ENCODE measurements at places on chromosomes 16 and 17.

DNA sequence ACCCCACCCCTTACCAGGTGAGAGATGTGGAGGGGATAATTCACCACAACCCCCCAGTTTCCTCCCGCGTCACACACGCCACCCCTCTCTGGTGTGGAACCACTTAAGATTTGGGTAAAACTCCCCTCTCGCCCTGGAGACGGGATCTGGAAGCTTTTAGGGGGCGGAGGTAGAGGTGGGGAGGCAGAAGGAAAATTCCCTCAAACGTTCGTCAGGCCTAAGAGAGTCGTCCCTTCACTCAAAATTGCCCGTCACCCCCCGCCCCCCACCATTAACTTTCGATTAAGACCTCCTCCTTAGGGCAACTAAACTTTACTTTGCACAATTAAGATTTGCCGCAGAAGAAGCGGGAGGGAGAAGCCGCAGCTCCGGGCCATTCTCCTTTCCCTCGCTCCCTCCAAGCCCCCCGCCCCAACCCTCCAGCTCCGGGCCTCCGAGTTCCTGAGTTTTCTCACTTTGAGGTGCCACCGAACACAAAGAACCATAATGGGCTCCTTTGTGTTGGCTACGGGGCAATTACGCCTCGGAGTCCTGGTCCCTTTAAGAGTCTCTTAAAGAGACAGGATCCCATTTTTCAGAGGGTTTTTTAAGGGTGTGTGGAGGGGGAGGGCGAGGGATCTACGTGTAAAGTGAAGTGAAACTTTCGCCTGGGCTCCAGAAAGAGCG, 985 bp upstream of the FZD2 start:
- peak; percentile 29 for DNase-seq
- no peaks in the 10 kb centered on the region for H3K27me3 ChIP-seq
- H3K4me1 ChIP-seq: peaks cover 16% of the 10 kb centered on the region
- no peaks in the 10 kb centered on the region for H3K36me3 ChIP-seq
- H3K27ac ChIP-seq: peak overlapping the region; percentile 73

GRCh38 chr16:47058295-47059086, 85.0 kb upstream of the DNAJA2 start:
- no peak overlapping the region for H3K4me3 ChIP-seq
- H3K36me3 ChIP-seq: no peaks in the 10 kb centered on the region
- H3K27me3 ChIP-seq: no peaks in the 10 kb centered on the region
- H3K27ac ChIP-seq: no peak overlapping the region

DNA sequence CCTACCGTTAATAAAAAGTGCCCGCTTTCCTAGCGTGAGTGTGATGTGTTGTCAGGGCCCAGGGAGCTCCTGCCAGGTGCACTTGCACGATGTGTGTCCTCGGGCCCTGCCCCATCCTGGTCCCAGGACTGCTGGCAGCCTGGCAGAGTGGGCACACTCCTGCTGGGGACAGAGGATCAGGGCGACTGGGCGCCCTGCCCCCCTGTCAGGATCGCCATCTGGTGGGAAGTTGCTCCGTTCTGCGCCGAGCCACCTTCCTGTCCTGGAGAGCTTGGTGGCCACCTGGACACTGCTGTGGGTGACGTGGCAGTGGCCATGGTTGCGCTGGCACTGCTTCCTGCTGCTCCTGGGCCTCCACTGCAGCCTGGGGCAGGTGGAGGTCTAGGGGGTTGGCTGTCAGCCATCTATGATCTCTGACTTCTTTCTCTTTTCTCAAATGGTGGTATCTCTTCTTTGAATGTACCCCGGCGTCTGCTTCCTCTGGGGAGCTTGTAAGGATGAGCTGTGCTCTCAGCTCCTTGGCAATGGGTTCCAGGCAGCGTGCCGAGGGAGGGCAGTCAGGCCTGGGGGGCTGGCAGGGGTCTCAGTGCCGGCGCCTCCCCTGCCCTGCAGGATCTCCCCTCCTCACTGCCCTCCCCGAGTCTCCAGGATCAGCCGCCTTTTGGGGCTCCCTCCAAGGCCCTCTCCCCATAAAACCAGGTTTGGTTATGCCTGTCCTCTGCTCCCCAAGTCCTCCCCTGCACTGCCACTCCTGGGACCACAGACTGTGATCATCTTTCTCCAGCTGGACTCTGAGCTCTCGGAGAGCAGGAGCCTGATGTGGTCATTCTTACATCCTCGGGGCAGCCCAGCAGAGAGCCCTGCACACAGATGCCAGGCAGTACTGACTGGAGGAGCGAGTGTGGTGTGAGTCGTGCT, 76.9 kb downstream of the AMFR start:
- H3K27me3 ChIP-seq: no peaks in the 10 kb centered on the region
- no peak overlapping the region for H3K27ac ChIP-seq
- DNase-seq: no peak
- H3K4me3 ChIP-seq: no peak overlapping the region

- peaks cover 6% of the 10 kb centered on the region for H3K4me1 ChIP-seq
- H3K36me3 ChIP-seq: no peaks in the 10 kb centered on the region
- peaks cover 3% of the 10 kb centered on the region for H3K27me3 ChIP-seq
Measured at GRCh38 chr17:73600103-73600871, 44.0 kb downstream of the SDK2 start.

DNA sequence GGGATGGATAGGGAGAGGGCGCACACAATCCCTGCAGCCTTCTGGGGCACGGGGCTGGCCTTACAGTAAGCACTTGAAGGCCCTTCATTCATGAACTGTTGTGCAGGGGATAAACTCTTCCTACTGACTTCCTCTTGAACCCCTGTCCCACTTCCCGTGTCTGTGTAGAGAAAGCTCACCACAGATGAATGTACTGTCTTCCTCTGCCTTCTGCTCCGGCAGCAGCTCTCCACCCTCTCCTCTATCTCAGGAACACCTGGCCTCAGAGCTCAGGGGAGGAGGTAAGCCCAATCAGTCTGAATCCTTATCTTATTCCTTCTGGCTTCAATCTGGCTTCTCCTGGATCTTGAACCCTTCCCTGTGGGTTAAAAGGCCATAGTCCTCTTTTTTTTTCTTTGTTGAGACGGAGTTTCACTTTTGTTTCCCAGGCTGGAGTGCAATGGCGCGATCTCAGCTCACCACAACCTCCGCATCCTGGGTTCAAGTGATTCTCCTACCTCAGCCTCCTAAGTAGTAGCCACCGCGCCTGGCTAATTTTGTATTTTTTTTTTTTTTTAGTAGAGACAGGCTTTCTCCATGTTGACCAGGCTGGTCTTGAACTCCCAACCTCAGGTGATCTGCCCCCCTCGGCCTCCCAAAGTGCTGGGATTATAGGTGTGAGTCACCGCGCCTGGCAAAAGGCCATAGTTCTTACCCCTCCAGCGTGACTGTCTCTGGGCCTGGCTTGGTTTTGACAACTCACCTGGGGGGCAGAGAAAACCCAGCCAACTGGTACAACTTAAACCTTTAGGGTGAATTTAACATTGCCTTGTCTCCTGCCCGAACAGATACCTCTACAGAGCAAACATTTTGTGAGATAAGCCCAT, 7.2 kb upstream of the SLC52A1 start:
- H3K4me3 ChIP-seq: no peak overlapping the region
- DNase-seq: no peak
- peak overlapping the region; percentile 53 for H3K27ac ChIP-seq

DNA sequence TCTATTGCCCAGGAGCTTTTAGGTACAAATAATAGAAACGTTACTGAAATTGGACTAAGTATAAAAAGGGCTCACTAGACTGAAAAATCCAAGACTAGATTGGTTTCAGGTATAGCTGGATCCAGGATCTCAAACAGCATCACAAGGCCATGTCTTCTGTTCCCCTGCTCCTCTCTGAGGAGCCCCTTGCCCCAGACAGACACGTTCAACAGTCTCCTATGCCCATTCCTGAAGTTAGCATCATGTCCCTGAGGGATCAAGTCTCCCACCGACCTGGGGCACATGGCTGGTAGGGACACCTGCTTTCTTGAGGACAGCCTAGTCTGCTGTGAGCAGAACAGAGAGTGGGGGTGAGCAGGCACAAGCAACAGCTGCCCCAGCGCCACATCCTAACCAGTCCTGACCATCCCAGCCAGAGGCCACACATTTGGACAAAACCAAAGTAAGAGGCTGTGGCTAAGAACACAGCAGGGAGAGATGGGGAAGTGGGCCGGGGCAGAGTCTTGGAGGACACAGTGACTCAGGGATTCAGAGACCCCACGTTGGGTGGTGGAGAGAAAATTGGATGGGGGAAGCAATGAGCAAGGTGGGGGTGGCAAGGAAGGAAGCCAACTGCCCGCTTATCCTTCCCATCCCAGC, 10.5 kb upstream of the MMP2 start:
- H3K27ac ChIP-seq: no peak overlapping the region
- no peaks in the 10 kb centered on the region for H3K27me3 ChIP-seq
- H3K4me3 ChIP-seq: no peak overlapping the region
- no peak for DNase-seq

DNA sequence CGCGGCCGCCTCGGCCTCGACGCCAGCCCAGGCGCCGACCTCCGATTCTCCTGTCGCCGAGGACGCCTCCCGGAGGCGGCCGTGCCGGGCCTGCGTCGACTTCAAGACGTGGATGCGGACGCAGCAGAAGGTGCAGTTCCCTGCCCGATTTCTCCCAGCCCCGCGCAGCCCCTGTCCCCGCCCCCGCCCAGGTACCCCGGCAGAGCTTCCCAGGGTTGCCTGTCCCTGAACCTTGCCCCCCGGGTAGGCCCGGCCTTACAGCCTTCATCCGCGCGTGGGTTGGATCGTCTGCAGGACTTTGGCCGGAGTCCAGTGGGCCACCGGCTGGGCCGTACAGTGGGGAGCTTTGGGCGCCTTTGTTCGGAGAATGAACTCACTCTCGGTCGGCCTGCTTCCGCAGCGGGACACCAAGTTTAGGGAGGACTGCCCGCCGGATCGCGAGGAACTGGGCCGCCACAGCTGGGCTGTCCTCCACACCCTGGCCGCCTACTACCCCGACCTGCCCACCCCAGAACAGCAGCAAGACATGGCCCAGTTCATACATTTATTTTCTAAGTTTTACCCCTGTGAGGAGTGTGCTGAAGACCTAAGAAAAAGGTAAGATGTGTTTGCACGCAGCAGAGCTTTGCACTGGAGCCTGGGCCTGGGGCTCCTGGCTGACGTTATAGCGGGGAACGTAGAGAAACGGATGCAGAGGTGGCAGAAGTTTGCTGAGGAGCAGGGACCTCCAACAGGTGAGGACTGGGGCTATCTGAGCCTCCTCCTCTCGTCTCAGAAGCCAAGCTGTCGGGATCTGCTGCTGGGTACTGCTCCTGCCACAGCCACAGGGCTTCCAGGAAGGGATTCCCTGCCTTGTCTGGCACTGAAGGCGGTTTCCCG, 593 bp downstream of the GFER start:
- no peak for DNase-seq
- peaks cover 68% of the 10 kb centered on the region for H3K4me1 ChIP-seq
- H3K36me3 ChIP-seq: peaks cover 23% of the 10 kb centered on the region

GRCh38 chr17:46167826-46168569, 25.2 kb downstream of the KANSL1 start:
- no peak overlapping the region for H3K4me3 ChIP-seq
- H3K27me3 ChIP-seq: no peaks in the 10 kb centered on the region

- H3K27ac ChIP-seq: no peak overlapping the region
- no peaks in the 10 kb centered on the region for H3K36me3 ChIP-seq
- peaks cover 16% of the 10 kb centered on the region for H3K27me3 ChIP-seq
- DNase-seq: peak; percentile 47
- H3K4me3 ChIP-seq: no peak overlapping the region
- H3K4me1 ChIP-seq: no peaks in the 10 kb centered on the region
Measured at GRCh38 chr17:31476525-31477416, 85.3 kb downstream of the RAB11FIP4 start.

DNA sequence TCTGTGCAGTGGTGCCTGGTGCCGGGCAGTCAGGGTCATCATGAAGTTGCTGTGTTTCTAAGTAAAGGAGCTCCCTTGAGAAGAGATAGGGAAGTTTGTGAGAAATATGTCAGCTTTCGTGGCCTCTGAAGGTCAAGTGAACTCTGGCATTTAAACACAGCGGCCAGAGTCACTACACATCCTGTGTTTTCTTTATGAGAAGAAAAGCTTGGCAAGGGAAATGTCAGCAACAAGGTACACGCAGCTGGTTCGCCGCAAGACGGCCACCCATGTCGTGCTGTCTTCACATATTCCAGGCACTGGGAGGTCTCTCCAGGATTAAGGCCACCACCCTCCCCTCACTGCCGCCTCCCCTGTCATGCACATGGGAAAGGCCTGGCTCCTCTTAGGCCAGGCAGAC, 33.2 kb upstream of the PEMT start:
- H3K27ac ChIP-seq: no peak overlapping the region
- H3K36me3 ChIP-seq: no peaks in the 10 kb centered on the region
- no peaks in the 10 kb centered on the region for H3K27me3 ChIP-seq
- H3K4me1 ChIP-seq: no peaks in the 10 kb centered on the region

- DNase-seq: no peak
- no peak overlapping the region for H3K27ac ChIP-seq
- no peaks in the 10 kb centered on the region for H3K4me1 ChIP-seq
- H3K36me3 ChIP-seq: no peaks in the 10 kb centered on the region
Measured at GRCh38 chr17:50337956-50338355, 8.0 kb upstream of the XYLT2 start.

DNA sequence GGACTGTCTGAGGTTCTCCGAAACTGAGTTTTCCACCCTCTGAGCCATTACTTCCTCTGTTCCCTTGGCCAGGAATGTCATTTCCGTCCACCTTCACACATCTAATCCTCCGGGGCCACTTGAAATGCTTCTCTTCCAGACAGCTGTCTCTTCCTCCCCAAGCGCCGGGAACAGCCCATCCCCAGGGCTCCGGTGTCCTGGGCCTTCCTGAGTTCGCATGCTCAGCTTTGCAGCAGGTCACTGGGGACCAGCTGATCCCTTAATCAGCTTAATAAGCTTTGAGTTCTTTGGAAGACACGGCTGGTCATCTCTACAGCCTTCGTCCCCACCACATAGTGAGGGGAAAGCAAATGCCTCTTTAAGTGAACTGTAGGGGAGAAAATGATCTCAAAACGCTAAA, 123.4 kb downstream of the DYNLRB2 start:
- DNase-seq: no peak
- no peaks in the 10 kb centered on the region for H3K27me3 ChIP-seq
- no peaks in the 10 kb centered on the region for H3K36me3 ChIP-seq
- H3K4me3 ChIP-seq: no peak overlapping the region
- no peak overlapping the region for H3K27ac ChIP-seq
- no peaks in the 10 kb centered on the region for H3K4me1 ChIP-seq

DNA sequence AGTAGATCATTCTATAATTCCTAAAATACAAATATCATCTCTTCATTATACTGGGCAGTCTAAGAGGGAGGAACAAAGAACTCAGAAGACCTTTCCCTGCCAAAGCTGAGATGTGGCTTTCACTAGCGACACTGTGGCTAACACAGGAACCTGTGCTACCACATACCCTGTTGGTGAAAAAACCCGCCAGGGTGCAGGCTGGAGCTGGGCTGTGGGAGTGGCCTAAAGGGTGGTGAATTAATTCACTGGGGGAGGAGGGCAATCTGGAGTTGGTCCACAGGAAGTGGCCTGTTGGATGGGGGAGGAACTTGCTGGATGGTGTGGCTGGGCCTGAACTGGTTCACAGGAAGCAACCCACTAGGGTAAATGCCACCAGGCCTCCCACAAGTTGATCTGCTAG, 7.4 kb downstream of the ZNF594 start:
- no peak overlapping the region for H3K4me3 ChIP-seq
- peaks cover 58% of the 10 kb centered on the region for H3K36me3 ChIP-seq
- no peaks in the 10 kb centered on the region for H3K27me3 ChIP-seq
- DNase-seq: no peak
- H3K27ac ChIP-seq: no peak overlapping the region

- DNase-seq: no peak
- H3K27me3 ChIP-seq: no peaks in the 10 kb centered on the region
- no peaks in the 10 kb centered on the region for H3K36me3 ChIP-seq
- peaks cover 43% of the 10 kb centered on the region for H3K4me1 ChIP-seq
Measured at GRCh38 chr17:30954046-30954830, 16.6 kb upstream of the RNF135 start.
